SW480 (cell line): ENCODE measurements at places on chromosomes 13 and 19.
A peak's percentile ranks its signal among the peaks of the same experiment; 100 is the strongest.

DNA sequence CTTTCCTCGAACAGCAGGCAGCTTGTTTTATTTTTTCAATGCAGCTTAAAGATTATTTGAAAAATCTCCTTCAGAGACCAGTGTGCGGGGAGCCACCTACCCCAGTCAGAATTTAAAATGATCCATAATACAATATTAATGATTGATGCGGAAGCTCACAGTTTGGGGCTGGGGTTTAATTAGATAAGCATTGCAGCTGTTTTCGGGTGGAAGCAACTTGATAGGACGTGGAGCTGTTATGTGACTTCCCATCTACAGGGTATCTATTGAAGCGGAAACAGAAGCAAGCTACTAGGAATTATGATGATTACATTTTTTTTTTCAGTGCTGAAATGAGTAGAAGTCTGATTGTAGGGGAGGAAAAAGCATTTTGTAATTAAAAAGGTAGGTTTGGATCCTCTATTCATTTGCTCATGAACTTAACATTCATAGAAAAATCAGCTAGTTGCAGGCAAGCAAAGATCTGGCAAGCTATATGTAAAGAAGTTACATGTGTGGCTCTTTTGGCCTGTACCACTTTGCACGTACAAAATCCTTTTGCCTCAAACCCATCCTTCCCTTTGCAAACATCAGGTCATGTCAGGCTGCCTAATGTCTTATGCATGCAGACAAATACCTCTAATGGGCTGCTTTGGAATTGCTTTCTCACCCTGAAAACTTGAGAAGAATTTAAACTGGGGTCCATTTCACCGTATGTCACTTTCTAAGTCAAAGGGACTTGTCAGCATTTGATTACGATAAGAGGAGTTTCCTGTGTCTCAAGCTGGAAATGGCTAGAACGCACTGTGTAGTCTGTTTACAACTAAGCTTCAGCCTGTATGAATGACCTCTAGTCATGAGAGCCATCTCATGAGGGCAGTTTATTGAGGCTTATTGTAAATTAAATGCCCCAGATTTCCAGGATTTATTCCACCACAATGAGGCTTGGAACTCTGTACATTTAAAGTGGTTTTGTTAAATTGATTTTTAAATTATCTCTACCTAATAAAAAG, 267.1 kb upstream of the TMTC4 start:
- DNase-seq, result no peak

- no peak for DNase-seq
Measured at GRCh38 chr13:35926859-35927530, 204.2 kb downstream of the DCLK1 start.

GRCh38 chr13:90352763-90353162, 994.7 kb upstream of the MIR17HG start:
- DNase-seq, result no peak

GRCh38 chr13:113648216-113648610, 9.8 kb downstream of the ATP4B start:
- DNase-seq, result no peak

DNA sequence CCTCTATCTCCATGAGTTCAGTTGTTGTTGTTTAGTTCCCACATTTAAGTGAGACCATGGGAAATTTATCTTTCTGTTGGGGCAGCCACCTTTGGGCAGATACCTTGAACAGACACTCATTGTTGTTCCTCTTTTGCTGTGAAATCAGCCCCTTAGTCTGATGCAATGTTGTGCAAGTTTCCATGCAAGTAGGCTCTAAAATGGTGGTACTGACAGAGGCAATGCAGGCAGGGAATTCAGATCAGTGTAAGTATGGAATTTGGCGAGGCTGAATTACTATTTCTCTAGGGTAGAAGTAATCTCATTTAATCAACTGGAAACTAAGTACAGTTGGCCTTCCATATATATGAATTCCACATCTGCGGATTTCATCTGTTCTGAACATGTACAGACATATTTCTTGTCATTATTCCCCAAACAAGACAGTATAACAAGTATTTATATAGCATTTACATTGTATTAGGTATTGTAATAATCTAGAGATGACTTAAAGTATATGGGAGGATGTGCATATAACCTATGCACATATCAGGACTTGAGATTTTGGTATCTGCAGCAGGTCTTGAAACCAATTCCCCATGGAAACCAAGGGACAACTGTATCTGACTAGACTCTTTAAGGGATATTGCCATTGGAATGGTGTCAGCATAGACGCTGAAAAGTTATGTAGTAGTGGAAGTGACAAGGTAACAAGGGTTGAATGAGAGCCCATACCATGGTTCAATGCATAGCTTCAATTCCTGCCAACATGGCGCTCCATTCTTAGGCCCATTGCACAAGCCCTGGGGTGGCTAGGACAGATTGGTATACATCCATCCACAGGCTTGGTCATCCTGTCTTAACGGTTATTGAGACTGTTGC, 281.5 kb upstream of the HTR2A start:
- DNase-seq, result peak; percentile 24

DNA sequence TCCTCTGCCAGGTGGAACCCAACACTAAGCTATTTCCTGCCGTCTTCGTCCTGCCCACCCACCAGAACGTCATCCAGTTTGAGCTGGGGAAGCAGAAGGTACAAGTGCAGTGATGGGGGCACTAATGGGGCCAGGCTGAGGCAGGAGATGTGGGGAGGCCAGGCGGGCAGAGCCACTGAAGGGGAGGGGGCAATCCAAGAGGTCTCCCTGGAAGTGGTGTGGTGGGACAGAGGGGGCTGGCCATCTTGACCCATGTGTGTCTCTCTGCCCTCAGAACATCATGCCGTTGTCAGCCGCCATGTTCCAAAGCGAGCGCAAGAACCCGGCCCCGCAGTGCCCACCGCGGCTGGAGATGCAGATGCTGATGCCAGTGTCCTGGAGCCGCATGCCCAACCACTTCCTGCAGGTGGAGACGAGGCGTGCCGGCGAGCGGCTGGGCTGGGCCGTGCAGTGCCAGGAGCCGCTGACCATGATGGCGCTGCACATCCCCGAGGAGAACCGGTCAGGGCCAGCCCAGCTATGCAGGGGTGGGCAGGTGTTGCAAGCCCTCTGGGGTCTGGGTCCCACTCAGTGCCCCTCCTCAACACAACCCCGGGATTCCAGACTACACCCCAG, 49.6 kb downstream of the RYR1 start:
- peak; percentile 29 for DNase-seq

DNA sequence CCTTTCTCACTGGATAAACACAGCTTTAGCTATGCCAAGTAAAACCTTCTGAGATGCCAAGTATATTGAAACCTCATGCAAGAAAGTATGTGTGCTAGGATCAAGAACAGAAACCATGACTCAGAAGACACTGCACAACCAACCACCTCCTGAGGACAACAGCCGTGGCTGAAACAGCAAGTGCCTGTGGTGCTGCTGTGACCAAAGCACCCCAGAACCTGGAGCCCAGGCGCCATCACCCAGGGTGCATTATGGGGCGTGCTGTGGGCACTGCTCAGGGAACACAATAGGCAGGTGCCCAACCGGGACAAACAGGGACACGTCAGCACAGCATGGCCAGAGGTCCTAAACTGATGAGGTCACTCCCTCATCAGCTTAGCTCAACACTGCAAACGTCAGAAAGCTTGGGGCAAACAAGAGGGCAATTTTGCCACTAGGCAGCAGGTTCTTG, 101.3 kb upstream of the SLC15A1 start:
- no peak for DNase-seq

GRCh38 chr19:18737337-18737953, 53.7 kb downstream of the COMP start:
- no peak for DNase-seq

DNA sequence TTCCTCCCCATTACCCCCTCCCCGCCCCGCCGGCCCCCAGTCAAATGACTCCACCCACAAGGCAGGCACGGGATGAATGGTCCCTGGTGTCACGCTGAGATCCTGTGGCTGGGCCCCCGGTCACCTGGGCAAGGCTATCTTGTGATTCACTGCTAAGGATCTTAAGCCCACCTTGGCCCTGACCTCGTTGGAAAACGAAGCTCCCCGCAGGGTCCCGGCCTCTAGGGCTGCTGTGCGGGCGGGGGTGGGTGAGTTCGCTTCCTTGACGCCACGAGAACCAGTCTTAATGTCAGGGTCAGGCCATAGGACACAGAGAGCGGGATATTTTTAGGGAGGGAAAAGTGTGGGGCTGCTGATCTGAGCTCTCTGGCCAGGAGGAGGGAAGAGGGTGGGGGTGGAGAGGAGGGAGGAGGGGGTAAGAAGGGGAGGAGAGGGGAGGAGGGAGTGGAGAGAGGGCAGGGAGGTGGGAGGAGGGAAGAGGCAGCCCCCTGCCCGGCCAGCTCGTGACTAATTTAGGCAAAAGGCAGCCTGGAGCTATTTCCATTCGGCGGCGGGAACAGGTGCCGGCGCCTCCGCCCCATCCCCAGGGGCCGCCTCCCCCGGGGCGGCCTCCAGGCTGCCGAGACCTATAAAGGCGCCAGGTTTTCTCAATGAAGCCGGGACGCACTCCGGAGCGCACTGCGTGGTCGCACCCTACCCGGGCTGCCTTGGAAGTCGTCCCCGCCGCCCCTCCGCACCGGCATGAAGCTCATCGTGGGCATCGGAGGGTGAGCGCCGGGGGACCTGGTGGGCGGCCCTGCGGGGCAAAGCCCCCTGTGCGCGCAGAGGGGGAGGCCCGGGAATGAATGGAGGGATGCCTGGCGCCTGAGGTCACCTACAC, at the start of gene NMRK2:
TSS of gene NMRK2 (plus strand) at position 139 of the 880 bp plus-strand sequence. CDS start at position 742, 603 bp downstream.
- no peak for DNase-seq

- DNase-seq, result no peak
Measured at GRCh38 chr13:49802426-49802825, 9.9 kb upstream of the KPNA3 start.

DNA sequence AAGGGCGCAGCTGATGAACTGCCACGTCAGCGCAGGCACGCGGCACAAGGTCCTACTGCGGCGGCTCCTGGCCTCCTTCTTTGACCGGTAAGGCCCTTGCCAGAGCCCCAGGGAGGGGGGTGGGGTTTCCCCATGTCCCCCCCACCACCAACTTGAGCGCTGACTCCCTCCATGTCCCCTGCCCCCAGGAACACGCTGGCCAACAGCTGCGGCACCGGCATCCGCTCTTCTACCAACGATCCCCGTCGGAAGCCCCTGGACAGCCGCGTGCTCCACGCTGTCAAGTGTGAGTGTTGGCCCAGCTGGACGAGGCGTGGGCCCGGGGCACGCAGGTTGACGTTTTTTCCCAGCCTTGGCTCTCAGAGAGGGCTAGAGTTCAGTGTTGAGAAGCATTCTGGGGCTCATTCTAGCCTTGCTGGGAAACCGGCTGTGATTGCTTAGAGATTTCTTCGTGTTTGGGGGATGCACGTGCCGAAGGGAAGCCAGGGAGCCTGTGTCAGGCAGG, 12.8 kb downstream of the STX10 start:
- no peak for DNase-seq

GRCh38 chr13:103036268-103036667, 29.9 kb downstream of the SLC10A2 start:
- DNase-seq, result no peak

GRCh38 chr19:20153281-20153680, 13.7 kb upstream of the ZNF486 start:
- DNase-seq, result no peak

DNA sequence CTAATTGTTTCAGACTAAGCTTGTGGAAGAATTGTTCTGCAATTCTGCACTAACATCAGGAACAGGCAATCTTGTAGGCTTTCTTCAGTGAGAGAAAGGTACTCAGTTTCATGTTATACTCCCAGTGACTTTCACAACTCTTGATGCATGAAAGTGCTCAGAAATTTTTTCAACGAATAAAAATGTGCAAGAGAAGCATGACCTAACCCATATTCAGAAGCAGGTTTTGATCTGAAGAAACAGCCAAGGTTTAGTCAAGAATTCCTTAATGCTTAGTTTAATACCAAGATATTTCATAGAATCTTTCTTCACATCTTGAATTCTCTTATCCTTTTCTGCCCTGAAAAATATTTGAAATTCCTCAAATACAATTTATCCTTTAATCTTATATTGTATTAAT, 197.2 kb upstream of the CSNK1A1L start:
- DNase-seq, result no peak

GRCh38 chr13:113598481-113598880, 13.9 kb downstream of the TFDP1 start:
- no peak for DNase-seq

- DNase-seq, result no peak
Measured at GRCh38 chr19:48283908-48284307, 14.0 kb downstream of the ZNF114 start.

DNA sequence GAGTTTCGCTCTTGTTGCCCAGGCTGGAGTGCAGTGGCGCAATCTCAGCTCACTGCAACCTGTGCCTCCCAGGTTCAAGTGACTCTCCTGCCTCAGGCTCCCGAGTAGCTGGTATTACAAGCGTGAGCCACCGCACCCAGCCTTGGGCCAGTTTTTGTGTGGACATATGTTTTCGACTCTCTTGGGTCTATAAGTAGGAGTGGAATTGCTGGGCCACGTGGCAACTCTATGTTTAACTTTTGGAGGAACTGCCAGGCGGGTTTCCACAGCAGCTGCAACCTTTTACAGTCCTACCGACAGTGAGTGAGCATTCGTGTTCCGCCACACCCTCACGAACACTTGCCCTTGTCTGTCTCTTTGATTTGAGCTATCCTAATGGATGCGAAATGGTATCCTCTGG, 44.9 kb downstream of the BICRA start:
- no peak for DNase-seq

GRCh38 chr19:18719541-18719940, 36.1 kb downstream of the CRTC1 start:
- no peak for DNase-seq

GRCh38 chr13:65937251-65937650, 1292.9 kb downstream of the PCDH9 start:
- DNase-seq, result no peak

DNA sequence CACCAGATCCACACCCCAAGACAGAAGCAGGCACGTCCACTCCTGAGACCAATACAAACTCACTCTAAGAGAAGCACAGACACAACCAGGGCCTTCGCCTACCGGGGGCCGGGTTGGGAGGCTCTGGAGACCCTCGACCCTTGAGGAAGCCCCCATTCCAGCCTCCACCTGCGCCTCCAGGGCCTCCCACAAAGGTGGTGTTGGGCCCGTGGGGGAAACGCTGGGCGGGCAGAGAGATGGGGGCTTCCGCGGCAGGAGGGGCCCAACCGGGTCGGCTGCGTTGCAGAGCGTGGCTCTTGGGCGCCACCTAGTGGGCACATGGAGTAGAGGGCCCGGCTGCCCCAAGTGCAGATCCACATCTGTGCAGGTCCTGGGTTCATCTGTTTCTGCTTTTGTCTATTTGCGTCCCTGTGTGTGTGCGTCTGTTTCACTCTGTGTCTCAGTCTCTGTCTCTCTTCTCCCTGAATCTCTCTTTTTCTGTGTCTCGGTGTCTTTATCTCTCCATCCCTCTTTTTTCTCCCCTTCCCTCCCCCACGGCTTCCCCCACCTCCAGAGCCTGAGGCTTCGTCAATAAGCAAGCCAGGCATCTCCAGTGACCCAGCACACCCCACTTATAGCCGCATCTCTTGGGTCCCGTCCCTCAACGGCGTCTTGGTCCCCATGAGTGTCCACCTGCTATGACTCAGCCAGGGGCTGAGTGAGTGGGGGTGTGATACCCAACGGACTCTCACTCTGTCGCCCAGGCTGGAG, 10.5 kb upstream of the TINCR start:
- DNase-seq, result peak; percentile 31

GRCh38 chr19:37537391-37537947, 30.7 kb downstream of the ZNF793 start:
- no peak for DNase-seq
